ENCODE measurements at places on chromosomes 7 and 10.

DNA sequence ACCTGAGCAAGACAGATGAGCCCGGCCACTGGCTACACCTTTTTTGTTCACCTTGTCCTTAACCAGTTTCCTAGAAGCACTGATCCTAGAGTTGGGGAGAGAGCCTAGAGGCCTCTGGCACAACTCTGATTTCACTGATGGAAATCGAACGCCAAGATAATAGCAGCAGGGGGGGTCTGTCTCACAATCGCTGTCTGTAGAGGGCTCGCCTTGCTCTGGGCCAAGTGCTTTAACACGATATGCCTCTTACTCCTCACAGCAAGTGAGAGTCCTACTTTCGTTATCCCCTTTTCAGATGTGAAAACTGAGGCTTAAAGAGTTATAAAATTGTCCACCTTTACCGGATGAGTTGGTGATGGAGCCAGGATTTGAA is 472 bp downstream of the RASSF4 start:
- no peak for DNase-seq

- DNase-seq, result peak; percentile 83
These were observed 34.3 kb upstream of the HERPUD2 start for GRCh38 chr7:35729061-35729783.

DNA sequence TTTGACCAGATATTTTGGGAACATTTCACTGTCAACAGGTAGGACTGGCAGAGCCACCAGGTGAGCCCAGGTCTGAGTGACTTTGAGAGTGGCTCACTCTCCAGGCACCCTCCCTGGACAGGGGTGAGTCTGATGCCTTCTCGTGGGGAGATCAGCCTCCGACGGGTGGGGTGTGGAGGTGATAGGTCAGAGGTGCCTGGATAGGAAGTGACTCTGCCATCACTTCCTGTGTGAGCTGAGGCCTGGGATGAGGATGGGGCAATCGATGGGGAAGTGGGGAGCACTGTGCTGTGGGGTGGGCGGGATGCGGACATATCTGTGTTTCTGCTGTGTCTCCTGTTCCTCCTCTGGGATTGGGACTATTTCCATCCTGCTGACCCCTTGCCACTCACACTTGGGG is 34.6 kb downstream of the IFT22 start:
- DNase-seq, result peak; percentile 72

DNA sequence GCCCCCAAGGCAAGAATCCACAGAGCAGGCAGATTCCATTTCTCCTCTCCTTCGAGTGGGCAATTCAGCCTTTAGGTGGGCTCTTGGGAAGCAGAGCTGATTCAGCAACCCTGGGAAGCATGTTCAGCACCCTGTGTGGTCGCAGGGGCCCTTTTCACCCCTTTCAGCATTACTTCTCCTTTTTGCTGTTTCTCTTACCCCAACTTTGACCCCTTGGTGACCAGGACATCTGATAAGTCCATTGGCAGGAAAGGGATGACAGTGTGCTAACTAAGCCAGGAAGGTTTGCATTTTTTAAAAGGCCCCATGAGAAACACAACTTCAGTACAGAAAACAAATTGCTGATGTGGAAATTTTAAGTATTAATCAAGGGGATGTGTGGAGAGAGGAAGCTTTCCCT is 283.7 kb upstream of the NRP1 start:
- peak; percentile 60 for DNase-seq

DNA sequence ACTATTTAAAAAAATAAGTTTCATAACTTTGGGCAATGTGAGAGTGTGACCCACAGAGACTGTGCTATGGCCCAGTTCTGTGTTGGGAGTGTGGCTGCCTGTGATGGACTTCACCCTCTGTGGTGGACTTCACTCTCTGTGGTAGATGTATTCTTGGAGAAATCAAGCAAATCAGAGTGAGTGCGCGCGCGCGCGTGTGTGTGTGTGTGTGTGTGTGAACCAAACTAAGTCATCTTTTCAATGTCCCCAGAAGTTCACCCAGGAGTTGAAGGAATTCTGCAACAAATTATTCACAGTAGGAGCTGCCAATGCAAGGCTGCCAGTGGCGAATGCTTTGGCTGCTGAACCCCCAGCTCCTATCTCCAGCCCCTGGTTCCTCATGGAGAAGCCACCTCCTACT is 184.5 kb downstream of the ADAM12 start:
- no peak for DNase-seq

DNA sequence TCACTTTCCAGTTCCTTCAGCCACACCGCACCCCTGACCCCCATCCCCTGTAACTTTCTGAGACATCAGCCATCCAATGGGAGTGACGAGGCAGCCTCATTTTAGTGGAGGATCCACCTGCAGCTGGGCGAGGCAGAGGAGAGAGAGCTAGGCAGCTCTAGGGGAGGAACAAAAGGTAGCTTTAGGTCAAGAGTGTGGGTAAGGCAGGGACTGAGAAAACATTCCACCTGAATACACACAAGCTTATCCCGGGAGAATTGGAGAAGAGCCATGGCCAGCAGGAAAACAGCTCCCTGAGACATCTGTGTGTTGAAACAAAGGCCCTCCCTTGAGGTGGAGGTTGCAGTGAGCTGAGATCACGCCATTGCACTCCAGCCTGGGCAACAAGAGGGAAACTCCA is 6.7 kb upstream of the KLRG2 start:
- no peak for DNase-seq

DNA sequence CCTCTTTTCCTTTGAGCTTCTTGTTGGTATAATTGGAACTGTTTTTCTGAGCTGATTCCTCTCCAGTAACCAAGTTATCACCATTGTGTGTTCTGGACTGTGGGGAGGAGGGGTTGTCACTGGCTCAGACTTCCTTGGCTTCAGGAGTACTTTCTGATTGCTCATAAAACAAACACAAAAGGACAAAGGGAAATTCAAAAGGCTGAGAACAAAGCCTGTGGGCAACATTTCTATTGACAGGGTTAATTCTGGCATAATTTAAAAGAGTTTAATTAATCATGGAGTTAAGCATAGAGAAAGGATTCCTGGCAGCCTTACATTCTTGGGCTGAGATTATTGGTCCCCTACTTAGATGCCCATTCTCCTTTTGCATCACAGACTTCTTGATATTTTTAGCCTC is 222.9 kb upstream of the KMT2E start:
- DNase-seq, result no peak

GRCh38 chr7:121456015-121456414 is 59.9 kb upstream of the FAM3C start:
- DNase-seq, result no peak

DNA sequence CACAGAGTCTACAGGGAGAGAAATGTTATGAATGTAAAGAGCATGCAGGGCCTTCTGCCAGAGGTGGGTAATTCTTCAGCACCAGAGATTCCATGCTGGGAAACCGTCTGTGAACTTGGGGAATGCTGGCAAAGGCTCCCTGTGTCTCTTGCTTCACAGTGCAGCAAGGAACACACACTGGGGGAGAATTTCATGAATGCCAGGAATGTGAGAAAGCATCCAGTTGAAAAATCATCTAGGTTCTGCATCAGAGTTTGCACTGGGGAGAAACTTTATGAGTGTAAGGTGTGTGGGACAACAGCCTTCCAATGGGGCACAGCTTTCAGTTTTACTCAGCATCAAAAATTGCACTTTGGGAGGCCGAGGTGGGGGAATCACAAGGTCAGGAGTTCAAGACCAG is 224.3 kb upstream of the IGFBP3 start:
- no peak for DNase-seq

- no peak for DNase-seq
These were observed 139.9 kb downstream of the PPP1R9A start for GRCh38 chr7:95047291-95047690.

DNA sequence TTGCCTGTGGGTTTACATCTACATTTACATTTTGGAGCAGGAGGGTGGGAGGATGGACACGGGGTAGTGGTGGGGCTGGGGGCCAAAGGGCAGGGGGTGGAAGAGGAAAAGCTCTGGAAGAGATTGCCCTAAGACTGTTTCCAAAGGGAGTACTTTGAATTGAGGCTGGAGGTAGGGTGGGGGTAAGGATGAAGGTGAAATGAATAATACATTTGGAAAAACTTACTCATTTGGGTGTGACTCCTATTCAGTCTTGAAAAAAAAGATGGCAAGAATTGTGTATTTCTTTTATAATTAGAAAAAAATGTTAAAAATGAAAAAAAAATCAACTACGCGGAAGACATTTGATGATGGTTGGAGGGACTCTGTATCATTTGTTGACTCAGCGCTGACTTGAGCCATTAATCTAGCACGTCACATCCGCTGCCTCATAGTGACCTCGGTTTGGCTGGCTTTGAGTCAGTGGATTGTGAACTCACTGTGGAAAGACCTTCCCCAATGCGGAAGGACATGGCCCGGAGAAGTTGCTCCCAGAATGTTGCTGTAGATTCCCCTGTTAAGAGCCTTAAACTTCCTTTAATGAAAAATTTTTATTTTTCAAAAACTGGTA is 2.8 kb downstream of the FAM180A start:
- no peak for DNase-seq

- DNase-seq, result no peak
These were observed 105.9 kb downstream of the GPR26 start for GRCh38 chr10:123771877-123772644.

- DNase-seq, result peak; percentile 19
These were observed 182.1 kb downstream of the CHCHD3 start for GRCh38 chr7:132899833-132900232.

GRCh38 chr7:100400656-100401055 is 27.4 kb downstream of the PILRA start:
- DNase-seq, result peak; percentile 70

- DNase-seq, result no peak
These were observed 46.7 kb downstream of the RAB18 start for GRCh38 chr10:27550823-27551222.

GRCh38 chr7:154497751-154498150 is 445.6 kb downstream of the DPP6 start:
- no peak for DNase-seq

DNA sequence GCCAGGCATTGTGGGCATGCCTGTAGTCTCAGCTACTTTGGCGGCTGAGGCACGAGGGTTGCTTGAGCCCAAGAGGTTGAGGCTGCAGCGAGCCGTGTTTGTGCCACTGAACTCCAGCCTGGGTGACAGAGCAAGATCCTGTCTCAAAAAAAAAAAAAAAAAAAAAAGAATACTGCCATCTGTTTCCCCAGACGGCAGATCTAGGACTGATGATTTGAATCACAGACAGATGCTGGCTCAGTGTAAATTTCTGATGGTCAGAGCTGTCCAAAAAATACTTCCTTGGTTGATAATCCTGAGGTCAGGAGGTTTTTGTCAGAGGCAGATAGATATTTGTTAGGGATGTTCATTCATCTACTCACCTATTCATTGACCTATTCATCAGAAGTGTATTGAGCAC is 130.7 kb downstream of the REEP3 start:
- no peak for DNase-seq

DNA sequence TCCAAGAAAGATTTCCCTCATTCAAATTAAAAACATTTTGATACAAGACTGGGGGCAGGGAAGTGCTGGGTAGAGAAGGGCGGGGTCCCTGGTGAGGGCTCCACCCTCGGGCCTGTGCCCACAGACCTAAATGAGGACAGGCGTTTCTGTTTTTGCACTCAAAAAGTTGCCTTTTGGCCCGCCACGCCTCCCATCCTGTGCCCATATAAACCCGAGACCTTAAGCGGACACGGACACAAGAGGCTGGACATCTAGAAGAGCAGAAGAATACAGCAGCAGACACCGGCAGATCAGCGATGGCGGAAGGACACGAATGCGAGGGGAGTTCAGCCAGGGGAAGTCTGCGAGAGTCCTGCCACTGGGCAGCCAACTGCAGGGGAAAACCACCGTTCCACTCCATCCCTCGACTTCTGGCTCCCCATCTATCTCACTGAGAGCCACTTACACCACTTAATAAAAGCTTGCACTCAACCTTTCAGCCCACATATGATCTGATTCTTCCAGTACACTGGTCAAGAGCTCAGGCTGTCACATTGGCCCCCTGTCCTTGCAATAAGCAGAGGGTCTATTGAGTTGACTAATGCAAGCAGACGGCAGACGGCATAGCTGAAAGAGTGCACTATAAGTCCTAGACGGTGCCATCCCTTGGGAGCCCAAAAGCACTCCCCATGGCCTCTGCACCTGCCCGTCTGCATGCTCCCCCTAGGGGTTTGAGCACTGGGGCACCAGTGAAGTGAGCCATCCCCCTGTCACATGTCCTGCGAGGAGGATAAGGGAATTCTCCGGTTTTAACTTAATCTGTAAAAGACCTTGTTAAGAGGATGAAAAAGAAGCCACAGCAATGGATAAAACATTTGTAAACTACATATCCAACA is 181.8 kb upstream of the PRSS1 start:
- no peak for DNase-seq

GRCh38 chr7:158403013-158403821 is 184.4 kb downstream of the PTPRN2 start:
- DNase-seq, result no peak

GRCh38 chr7:32533276-32534029 is 38.2 kb downstream of the AVL9 start:
- peak; percentile 43 for DNase-seq

GRCh38 chr10:34462056-34462455 is 353.0 kb downstream of the PARD3 start:
- no peak for DNase-seq

DNA sequence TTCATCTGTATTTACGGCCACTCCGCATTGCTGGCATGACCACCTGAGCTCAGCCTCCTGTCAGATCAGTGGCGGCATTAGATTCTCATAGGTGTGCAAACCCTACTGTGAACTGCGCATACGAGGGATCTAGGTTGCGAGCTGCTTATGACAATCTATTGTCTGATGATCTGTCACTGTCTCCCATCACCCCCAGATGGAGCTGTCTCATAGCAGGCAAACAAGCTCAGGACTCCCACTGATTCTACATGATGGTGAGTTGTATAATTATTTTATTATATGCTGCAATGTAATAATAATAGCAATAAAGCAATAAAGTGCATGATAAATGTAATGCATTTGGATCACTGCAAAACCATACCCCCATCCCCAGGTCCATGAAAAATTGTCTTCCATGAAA is 1172.9 kb upstream of the AUTS2 start:
- no peak for DNase-seq

- DNase-seq, result no peak
These were observed 362.6 kb upstream of the MGMT start for GRCh38 chr10:129104266-129105045.

DNA sequence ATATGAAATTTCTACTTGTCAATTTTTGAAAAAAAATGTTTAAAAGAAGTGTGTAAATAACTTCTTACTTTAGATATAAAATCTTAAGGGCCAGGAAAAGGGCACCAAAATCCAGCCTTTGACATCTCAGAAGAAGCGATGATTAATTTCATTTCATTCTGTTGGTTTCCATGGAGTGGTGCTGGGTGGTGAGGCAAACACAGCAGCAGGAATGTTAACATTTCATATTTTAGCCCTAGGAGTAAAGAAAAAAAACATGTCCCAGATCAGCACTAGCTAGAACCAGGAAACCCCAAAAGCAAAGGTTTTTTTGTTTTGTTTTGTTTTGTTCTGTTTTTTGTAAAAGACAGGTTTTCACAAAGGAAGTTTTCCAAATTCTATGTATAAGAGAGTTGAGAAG is 298.8 kb upstream of the C7orf33 start:
- no peak for DNase-seq
